ENCODE measurements at places on chromosomes 3 and 15.

GRCh38 chr15:41905036-41905793 lies 11.4 kb upstream of the SPTBN5 start:
- no peak for DNase-seq

GRCh38 chr3:13015286-13016082 lies 57.7 kb downstream of the IQSEC1 start:
- no peak for DNase-seq

- DNase-seq = no peak
Measured at GRCh38 chr15:33638453-33638852, 327.7 kb downstream of the RYR3 start.

- no peak for DNase-seq
Measured at GRCh38 chr3:113211330-113212149, at the start of gene BOC. TSS of gene BOC (plus strand) at chr3:113211557. CDS start at chr3:113249803, 38,246 bp downstream.

- DNase-seq = no peak
Measured at GRCh38 chr3:37819591-37819990, 42.1 kb upstream of the CTDSPL start.

DNA sequence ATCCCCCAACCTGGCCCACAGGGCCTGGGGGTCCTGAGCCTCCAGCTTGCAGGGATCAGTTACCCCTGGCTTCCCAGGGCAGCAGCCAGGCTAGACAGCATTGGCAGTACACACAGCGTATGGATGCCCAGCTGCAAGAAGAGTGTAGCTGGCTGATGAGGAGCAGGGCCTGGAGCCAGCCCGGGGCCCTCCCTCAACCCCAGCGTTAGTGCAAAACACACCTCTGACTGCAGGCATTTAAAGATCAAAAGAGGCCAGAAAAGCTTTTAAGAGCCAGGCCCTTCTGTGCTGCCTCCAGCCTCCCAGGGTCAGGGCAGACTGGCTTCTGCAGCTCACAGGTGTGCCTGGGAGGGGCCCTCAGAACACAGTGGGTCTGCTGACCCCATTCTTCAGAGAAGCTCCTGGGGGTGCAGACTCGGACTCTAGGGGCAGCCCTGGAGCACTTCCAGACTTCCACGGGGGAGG lies 110.6 kb downstream of the ETFA start:
- DNase-seq = no peak

- DNase-seq = no peak
Measured at GRCh38 chr3:156818273-156818651, 7.9 kb upstream of the LEKR1 start.

GRCh38 chr3:116453666-116454346 lies 8.5 kb upstream of the LSAMP start:
- no peak for DNase-seq
